ENCODE measurements at places on chromosomes 6 and 20.

- no peak for DNase-seq
These were observed 392.4 kb upstream of the HS3ST5 start for GRCh38 chr6:114735025-114735735.

- no peak for DNase-seq
These were observed 172.3 kb downstream of the EPM2A start for GRCh38 chr6:145562771-145563615.

DNA sequence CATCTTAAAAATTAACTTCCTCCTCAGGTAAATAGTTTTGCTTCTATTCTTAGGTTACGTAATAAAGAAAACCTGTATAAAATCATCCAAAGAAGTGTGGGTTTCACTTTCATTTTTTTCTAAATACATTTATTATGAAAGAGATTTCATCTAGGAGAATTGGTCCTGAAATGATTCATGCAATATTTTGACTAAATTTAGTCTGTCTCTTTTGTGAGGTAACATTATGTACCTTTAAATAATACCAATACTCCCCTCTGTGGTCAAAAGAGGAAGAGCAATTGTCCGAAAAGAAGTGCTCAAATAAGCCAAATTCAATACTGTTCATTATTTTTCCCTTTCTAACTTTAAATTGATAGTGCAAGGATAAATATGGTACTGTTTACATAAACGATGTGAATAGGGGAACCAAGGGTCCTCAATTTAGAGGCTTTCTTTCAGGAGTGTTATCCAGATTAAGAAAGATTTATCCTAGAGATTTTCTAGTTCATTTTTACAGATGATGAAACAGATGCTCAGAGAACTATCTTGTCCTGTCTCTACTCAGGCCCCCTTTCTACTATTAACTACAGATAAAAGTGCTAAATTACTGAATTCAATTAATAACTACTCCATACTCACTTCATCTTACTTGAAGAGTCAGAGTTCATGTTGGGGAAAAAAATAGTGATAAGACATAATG, 26.2 kb downstream of the CYP39A1 start:
- DNase-seq: no peak

- no peak for DNase-seq
These were observed 792 bp upstream of the FUT9 start for GRCh38 chr6:96014846-96015517.

DNA sequence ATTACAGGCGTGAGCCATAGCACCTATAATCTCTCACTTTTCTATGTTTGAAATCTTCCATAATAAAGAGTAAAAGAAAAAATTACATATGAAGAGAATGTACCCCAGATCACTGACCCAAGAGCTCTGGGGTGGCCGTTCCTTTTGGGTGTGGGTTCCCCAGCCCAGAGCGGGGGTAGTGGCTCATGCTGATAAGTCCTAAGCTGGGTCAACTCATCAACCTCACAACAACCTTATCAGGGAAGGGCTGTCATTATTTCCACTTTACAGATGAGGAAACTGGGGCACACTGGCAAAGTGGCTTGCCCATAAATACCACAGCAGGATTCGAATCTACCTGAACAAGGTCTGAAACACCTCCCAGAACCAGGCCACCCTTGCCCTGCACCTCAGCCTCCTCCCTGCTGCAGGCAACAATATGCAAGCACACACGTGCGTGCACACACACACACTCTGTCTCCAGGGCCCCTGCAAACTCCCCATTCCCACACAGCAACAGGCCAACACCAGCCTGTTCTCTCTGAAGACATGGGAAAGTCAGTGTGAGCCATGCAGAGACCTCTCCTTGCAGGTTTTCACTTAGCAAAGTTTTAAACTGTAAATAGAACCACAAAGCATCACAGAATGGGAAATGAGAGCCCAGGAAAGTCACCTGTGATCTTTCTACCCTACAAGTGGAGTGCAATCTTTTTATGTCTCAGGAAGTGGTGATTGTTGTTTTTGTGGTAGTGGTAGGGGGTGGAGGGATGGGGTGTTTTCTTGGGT, 27.7 kb downstream of the BFSP1 start:
- no peak for DNase-seq

- no peak for DNase-seq
These were observed 149.0 kb downstream of the FUT9 start for GRCh38 chr6:96164802-96165201.

DNA sequence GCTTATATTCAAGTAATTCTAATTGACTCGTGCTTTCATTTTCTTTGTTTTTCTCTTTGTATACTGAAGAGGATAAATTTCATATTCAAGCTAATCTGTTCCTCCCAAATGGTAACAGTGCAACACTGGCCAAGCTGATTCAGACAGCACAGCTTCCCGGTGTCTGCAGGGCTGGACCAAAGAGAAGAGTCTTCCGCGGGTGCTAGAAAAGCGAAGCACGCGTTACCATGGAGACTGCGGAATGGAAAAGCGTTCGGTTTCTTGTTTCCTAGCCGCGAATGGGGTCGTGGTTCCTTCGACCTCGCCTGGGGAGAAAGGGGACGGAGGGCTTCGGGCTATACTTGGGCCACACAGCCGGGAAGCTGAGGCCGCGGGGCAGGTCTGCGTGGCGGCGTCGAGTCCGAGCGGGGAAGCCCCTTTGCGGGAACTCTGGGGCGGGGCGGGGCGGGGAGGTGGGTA, 6.2 kb upstream of the ZNF311 start:
- DNase-seq: peak; percentile 64

GRCh38 chr6:8080362-8081151, 16.4 kb upstream of the BLOC1S5 start:
- DNase-seq: no peak

GRCh38 chr6:11681770-11682169, 96.8 kb downstream of the ADTRP start:
- DNase-seq: no peak

DNA sequence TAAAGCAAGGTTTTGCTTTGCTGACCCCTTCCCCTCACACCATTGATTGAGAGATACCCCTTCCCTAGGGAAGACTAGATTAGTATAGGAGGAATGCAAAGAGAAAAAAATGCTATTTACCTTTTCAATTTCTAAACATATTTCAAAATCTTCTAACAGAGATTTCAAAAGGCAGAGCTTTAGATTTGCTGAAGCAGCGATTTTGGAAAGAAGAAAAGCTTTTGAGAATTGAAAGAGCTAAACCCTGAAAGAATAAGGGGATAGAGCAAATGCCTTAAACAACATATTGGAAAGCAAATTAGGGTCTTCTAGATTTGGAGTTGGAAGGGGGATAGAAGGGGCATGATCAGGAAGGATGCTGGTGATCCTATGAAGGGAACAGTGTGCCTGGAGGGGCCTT, 46.5 kb upstream of the KLHL31 start:
- no peak for DNase-seq

- peak; percentile 23 for DNase-seq
These were observed 241.0 kb downstream of the ADGRG6 start for GRCh38 chr6:142542704-142543233.

- DNase-seq: no peak
These were observed 5.4 kb upstream of the ZNFX1 start for GRCh38 chr20:49283176-49283702.

DNA sequence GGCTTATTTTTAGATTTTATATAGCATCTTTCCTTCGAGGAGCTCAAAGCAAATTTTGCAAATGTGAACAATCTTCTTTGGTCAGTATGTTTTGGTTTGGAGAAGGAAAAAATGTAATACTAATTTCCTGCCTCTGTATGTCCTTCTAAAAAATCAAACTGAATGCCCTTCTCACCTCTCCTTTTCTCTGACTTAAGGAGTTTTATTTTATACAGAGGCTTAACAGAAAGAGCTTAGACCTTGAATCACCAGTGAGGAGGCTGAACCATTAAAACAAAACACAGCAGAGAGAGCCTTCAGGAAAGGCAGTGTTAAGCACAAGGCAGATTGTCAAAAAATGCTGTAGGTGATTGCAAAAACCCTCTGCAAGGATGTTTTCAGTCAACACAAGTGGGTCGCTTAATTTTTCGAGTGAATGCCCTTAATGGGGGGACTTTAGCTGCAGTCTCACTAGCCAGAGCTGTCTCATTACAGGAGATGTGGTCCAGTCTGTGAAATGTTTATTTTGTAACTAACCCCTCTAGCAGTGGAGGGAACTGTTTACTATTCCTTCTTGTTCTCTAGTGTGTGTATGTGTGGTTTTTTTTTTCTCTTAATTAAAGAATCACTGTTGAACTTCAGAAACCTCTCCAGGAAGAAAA, 481.3 kb upstream of the CITED2 start:
- peak; percentile 11 for DNase-seq

GRCh38 chr6:67094431-67094946, 1387.5 kb upstream of the EYS start:
- DNase-seq: no peak

DNA sequence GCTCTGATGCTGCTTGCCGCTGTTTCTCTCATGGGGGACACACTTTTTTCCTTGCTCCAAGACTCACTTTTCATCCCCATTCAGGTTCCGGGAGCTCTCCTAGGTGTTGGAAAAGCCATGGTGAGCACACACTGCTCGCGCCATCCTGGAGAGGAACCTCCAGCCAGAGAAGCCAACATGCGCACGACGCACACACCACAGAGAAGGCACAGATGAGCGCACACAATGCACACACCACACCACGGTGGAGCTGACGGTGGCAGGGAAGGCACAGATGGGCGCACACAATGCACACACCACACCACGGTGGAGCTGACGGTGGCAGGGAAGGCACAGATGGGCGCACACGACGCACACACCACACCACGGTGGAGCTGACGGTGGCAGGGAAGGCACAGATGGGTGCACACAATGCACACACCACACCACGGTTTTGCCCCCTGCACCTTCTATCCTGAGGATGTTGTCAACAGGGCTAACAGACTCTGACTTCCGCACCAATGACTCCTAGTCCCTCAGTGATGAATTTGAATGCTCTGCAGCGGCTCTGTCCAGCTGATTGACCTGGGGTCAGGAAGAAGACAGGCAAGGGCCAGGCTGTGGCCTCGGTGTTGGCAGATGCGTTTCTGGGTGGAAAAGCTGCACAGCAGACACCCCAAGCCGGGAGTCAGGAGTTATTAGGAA, 154.7 kb downstream of the ERMARD start:
- no peak for DNase-seq

GRCh38 chr6:35539223-35539622, 26.5 kb upstream of the TULP1 start:
- DNase-seq: no peak

GRCh38 chr6:113630738-113631535, 226.2 kb upstream of the MARCKS start:
- DNase-seq: no peak

DNA sequence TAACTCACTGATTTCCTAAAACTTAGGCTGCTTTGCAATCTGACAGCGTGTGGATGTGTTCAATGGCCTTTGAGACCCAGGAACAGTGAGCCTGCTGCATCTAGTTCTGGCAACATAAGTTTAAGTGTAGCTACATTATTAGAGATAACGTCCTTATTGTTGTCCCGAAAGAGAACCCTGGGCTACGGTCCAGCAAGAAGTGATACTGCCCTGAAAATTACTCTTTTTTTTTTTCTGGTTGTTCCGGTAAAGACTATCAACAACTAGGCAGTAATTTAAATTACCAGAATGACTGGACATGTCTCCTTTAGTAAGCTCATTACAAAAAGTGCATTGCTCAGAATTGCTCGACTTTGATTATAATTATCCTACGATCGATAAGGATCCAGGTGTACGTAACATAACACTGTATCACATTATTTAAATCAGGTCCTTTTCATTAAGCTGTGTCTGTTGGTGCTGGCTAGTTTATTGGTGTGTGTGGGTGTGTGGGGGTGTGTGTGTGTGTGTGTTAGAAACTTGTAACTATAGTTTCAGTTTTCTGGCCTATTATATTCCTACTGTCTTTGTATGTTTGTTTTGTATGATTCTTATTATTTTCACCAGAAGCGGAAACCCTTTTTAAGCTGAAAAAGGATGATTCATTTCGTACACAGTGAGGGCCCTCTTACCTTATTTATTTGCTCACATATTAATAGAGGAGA, 3.0 kb downstream of the TSHZ2 start:
- DNase-seq: no peak

DNA sequence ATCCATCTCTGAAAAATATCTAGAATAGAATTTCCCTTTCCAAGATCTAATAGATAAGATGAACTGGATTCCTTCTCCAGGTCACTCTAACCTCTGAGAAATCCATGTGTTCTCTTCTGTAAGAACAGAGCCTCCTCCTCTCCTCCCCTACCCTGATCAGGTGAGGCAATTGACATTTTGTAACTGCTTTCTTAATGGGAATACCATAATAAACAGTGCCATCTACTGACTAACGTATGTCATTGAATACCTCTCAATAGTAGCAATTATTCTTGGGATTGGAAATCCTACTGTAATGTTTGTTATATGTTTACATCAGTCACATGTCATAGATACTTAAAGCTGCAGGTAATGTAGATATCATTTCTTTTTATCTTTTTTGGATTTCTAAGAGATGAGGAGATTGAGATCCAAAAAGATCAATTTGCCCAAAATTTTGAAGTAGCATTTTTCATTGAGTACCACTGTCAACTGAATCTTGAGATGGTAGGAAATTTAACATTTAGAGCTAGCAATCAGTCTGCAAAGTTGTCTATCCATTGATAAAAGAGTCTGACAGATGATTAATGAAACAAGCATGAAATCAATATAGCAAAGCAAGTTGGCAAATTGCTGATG, 365.8 kb upstream of the HSF2 start:
- no peak for DNase-seq

DNA sequence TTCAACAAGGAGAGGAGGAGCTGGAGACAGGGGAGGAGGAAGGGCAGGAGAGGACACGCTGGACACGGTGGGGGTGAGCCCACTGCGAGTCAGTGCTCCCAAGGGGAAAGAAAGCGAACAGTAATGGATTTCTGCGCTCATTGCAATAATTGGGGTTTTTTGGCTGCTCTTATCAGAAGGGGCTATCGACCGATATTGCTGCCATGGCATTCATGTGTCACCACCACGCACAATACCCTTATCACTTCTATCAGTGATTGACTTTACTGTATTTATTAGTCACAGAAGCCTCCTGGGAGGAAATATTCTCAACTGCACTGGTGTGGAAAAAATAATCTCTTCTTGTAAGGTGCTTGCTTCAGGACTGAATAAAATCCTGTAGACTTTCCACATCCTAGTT, 55.8 kb downstream of the CEP43 start:
- no peak for DNase-seq

DNA sequence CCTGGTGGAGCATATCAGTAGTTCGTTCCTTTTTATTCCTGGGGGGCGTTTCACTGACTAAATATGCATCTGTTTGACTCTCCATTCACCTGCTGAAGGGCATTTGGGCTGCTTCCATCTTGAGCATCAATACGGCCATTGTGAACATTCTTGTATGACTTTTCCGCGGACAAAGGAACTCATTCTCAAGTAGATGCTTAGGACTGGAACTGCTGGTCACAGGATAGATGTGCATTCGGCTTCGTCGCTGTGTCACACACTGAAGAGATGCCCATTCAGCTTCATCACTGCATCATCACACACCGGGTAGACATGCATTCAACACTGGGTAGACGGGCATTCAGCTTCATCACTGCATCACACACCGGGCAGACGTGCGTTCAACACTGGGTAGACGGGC, 95.3 kb downstream of the TAF4 start:
- no peak for DNase-seq

- peak; percentile 52 for DNase-seq
These were observed 9.0 kb downstream of the LRP11 start for GRCh38 chr6:149855040-149855654.
